GM13976 (cell line): ENCODE measurements at places on chromosomes 6 and 20.
A peak's percentile ranks its signal among the peaks of the same experiment; 100 is the strongest.

DNA sequence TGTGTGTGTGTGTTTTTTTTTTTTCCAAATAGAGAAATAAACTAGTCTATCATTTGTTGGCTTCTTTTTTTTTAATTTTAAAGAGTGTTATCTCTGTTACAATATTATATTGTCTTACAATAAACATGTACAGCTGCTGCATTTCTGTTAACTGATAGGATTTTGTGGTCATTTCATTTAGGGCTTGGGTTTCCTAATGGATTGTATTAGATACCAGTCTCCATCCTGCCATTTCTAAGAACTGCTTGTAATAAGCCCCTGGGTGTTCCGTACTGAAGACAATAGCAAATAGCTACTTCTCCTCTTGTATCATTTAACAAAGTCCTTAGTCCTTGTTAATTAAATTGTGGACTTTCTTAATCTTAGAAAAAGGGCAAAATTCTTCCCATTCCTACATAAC is 45.7 kb downstream of the SOBP start:
- no peak for DNase-seq

- no peak for DNase-seq
These were observed 396.5 kb downstream of the SMOC2 start for GRCh38 chr6:168837254-168838036.

DNA sequence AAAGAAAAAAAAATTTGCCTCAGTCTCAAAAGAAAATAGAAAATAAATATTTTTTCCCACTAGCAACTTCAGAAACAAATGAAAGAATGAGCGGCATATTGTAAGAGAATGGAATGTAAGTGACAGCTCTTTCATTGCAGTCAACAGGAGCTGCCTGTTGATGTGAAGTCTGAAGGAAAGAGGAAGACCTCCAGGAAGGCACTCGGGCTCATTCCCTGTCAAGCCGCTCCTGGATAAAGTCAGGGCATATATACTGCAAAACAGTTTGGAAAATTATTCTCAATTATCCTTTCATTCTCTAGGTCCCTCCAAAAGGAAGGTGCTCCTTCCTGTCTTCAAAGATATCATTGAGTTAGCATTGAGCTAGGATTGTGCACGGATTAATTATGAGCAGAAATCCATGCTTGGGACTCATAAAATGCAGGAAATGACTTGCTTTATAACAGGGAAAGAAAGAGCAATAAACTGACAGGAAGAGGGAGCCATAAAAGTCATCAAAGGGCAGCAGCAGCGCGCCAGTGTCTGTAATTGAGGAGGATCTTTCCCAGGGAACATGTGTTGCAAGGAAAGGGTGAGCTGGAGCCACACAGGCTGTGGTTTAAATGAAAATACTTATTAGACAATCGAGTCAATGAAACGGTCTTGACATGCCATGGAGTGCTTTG is 218.2 kb downstream of the C6orf118 start:
- no peak for DNase-seq

DNA sequence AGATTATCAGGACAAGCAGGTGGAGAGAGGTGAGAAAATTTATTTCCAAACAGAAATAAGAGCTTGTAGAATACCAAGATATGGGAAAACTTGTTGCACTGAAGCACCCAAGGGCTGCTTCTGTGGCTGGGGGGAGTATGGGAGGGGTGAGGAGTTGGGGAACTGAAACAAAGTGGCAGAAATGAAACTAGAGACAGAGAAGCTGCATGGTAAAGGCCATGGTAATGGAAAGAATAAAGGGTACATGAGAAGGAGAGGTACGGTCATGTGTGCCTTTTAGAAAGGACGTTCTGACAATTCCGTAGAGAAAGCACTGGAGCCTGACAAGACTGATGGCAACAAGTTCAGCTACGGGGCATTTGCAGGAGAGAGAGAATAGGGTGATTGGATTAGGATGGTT is 51.6 kb upstream of the RIN2 start:
- no peak for DNase-seq

GRCh38 chr6:108453601-108454185 is 107.0 kb upstream of the FOXO3 start:
- DNase-seq, result no peak

DNA sequence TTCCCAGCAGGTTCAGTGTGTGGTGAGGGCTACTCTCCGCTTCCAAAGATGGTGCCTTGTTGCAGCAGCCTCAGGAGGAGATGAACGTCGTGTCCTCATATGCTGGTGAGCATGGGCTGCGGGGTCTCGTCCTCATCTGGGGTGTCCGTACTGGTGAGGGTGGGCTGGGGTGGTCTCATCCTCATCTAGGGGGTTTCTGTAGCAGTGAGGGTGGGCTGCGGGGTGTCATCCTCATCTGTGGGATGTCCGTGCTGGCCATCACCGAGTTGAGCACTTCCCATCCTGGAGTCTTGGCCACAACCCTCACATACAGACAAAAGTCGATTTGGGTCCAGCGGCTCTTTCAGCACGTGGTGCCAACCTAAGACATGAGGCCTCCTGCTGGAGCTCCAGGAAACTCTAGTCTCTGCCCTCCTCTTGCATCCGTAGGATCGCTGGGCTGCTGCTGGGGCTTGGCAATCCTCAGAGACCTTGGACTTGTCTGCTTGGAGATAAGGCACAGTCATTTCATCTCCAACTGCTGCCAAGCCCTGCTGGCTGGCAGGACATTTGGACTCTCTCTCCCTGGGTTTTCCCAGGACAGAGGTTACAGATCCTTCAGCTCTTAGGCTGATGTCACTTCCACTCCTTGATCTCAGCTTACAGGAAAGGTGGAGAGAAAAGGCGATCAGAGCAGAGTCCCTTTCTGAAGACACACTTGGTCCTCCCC is 160.4 kb downstream of the PACRG start:
- DNase-seq, result no peak

- peak; percentile 31 for DNase-seq
These were observed 121.2 kb downstream of the INSM1 start for GRCh38 chr20:20489054-20489453.

GRCh38 chr6:48774276-48774675 is 663.3 kb upstream of the PTCHD4 start:
- DNase-seq, result no peak

DNA sequence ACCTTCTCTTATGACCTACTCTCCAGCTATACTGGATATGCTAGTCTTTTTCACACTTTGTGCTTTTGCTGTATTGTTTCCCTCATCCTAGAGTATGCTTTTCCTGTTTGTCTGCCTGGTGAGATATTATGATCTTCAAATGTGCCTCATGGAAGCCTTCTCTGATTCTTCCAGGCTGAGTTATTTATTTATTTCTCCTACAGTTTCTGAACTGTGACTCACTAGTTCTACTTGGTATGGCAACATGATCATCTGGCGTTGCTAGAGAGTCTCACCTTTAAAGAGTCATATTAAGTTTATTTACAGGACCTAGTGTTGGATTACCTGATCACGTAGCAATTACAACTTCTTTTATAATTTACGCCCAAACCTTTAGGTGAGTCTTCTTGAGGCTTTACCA is 81.2 kb upstream of the HDAC2 start:
- DNase-seq, result no peak

GRCh38 chr6:34772940-34773339 is 15.6 kb downstream of the SNRPC start:
- no peak for DNase-seq

DNA sequence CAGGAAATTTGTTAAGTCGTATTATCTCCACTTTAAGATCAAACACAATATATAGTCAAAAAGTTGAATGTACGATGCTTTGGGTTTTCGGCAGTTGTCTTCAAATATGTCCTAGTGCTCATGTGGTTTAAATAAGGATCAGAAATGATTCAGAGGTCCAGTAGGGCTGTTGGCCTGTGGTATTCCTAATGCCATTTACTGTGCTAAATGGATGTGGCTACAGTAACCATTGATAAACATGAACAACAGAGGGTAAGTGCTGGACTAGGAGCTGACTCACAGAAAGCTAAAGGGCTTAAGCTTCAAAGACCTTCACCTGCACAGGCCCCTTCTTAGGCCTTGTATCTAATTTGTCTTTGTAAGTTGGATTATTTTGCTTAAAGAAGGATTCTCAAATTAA is 80.5 kb upstream of the TPD52L1 start:
- DNase-seq, result no peak

DNA sequence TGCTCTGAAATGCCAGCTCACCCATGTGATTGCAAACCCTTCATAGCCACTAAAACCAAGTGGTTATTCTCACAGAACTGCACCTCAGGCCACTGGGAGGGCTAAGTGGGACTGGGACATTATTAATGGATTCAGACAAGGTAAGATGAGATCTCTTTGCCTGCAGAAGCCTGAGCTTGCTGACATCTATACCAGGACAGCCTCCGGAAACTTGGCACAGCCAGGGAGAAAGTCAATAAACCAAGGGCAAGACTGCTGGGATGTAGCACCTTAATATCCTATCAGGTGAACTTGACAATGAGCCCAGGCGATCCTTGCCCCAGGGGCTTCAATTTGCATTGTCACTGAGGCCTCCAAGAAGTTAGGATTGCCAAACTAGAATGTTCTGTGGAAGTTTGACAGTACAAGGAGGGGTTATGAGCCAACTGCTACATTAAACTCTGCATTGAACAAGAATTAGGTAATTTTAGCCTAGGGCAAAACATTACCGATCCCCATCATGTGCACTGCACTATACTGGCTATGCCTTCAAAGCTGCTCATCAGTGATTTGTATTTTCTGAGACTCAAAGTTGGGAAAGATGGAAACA is 60.1 kb upstream of the RALGAPA2 start:
- no peak for DNase-seq

- DNase-seq, result no peak
These were observed 120.7 kb downstream of the ZFAND3 start for GRCh38 chr6:37940074-37940847.

GRCh38 chr6:46815130-46815529 is 21.9 kb downstream of the MEP1A start:
- DNase-seq, result no peak

GRCh38 chr6:29376003-29376402 is 912 bp upstream of the OR12D3 start:
- DNase-seq, result peak; percentile 33

GRCh38 chr6:147664092-147664491 is 155.6 kb downstream of the SAMD5 start:
- DNase-seq, result no peak
